ENCODE measurements at places on chromosomes 4 and X.

GRCh38 chr4:8346838-8347605, 77.5 kb downstream of the HTRA3 start:
- peak; percentile 29 for DNase-seq

DNA sequence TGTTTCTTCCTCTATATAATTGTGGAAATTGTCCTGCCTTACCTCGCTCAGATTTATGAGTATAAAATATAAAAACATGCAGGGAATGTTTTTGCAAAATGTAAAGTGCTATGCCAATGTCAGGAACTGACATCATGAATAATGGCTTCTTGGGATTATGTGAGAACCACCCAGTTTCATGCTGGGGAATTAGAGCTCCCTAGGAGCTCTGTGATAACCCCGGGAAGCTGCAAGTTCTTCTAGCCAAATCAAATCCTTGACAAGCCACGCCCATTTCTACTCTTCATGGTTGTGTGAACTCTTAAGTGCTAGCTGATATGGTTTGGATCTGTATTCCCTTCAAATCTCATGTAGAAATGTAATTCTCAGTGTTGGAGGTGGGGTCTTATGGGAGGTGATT, 85.9 kb upstream of the PAK3 start:
- no peak for DNase-seq

GRCh38 chrX:97334850-97335249, 451.1 kb downstream of the RPA4 start:
- DNase-seq, result no peak

GRCh38 chr4:41202820-41203568, 11.3 kb downstream of the APBB2 start:
- no peak for DNase-seq

- DNase-seq, result no peak
These were observed 2252.9 kb upstream of the AGA start for GRCh38 chr4:179695175-179695574.

DNA sequence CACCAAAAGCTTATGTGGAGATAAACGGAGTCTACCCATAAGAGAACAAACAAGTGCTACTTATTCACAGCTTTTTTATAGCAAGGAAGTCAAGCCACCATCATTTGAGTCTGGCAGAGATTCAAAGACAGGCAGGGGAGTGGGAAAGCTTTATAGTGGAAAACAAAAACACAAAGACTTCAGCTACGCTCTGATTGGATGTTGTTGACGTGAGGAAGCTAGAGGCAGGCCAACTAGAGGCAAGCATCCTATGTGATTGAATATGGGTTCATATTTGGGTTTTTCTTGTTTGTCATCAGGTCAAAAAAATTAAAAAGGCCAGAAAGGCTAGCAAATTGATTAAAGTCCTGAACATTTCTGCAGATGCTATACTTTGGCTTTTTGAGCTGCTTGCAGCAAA, 719 bp upstream of the TCEAL4 start:
- no peak for DNase-seq

DNA sequence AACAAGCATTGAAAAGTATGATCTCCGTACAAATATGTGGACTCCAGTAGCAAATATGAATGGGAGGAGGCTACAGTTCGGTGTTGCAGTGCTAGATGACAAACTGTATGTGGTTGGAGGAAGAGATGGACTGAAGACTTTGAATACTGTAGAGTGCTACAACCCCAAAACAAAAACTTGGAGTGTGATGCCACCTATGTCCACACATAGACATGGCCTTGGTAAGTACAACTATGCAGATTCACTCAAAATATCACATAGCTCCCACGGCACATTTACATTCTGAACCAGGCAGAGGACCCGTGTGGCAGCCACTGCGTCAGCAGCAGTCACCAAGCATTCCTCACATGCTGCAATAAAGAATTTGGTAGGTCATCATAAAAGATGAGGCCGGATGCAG, 41.3 kb downstream of the KLHL5 start:
- DNase-seq, result no peak

DNA sequence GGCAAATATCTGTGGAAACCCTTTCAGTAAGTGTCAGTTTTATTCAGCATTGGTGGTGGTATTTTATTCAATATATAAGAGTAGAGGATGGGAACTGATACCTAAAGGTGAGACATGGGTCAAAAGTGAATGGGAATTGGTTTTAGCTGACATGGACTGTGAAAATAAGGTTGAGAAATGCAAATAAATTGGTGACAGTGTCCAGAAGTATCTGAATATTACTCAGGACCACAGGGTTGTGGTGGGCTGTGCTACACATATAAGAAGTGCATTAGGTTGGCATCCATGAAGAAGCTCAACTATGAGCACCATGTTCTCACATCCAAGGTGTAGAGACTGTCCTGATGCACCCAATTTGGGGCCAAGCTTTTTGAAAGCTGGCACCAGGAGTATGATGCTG, 45.0 kb downstream of the ETDC start:
- DNase-seq, result no peak

- no peak for DNase-seq
These were observed 50.8 kb downstream of the ANAPC4 start for GRCh38 chr4:25427871-25428270.

GRCh38 chr4:965048-965765, 8.2 kb downstream of the DGKQ start:
- DNase-seq, result no peak

DNA sequence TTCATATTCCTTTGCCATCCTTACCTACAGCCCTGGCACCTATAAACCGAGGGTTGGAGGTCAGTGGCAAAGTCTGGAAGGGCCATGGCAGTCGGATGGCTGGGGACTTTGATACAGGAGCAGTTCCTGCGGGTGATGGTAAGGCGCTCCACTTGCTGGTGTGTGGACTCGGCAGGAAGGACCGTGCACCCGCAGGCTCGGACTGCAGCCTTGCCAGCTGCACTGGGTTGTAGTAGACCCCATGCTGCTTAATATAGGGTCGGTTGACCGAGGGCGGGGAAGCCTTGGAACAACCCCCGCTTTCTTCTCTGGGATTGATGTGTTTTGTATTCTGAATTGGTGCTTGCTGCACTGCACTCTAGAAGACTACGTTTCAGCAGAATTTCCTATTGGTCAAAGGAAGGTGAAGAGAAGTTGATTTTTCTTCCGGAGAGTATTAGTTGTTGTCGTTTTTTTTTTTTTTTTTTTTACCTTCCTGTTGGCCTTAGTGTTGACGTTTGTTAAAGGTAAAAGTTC, 638 bp downstream of the BLTP1 start:
- peak; percentile 42 for DNase-seq

GRCh38 chr4:1651609-1652008, 32.5 kb downstream of the FAM53A start:
- DNase-seq, result no peak

- DNase-seq, result no peak
These were observed 69.3 kb downstream of the ANKRD17 start for GRCh38 chr4:73189274-73189810.

DNA sequence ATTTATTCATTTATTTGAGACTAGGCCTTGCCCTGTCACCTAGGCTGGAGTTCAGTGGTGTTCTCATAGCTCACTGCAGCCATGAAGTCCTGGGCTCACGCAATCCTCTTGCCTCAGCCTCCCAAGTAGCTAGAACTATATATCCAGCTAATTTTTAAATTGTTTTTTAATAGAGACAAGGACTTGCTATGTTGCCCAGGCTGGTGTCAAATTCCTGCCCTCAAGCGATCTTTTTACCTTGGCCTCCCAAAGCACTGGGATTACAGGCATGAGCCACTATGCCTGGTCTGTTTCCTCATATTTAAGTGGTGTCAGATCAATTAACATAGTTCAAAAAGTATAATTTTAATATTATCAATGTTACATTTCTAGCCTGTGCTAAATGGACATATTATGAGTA, 68.5 kb downstream of the AFF1 start:
- DNase-seq, result no peak

GRCh38 chr4:10140866-10141759, 24.5 kb upstream of the WDR1 start:
- no peak for DNase-seq

GRCh38 chr4:36325499-36325898, 44.1 kb downstream of the DTHD1 start:
- DNase-seq, result no peak

DNA sequence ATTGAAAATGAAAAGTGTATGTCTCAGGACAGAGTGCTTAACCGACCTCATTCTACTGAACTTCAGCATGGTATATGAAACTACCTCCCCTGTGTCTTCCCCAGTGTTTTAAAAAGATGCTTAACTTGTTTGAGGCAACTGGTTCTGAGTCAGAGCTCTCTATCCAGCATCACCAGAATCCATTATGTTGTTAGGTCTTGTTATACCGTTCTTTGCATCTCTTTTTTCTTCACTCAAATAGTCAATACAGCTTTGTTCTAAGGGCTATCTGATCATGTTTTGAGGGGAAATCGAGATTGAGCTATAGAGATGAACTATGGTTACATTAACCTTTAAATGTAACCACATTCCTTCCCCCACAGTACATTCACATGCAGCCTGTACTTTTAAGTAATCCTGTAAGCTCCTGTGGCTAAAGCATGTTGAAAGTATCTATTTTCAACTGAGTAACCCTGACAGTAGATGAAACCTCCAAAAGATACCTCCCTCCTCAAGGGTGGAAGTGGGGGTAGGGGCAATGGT, 514.4 kb downstream of the RPA4 start:
- no peak for DNase-seq

DNA sequence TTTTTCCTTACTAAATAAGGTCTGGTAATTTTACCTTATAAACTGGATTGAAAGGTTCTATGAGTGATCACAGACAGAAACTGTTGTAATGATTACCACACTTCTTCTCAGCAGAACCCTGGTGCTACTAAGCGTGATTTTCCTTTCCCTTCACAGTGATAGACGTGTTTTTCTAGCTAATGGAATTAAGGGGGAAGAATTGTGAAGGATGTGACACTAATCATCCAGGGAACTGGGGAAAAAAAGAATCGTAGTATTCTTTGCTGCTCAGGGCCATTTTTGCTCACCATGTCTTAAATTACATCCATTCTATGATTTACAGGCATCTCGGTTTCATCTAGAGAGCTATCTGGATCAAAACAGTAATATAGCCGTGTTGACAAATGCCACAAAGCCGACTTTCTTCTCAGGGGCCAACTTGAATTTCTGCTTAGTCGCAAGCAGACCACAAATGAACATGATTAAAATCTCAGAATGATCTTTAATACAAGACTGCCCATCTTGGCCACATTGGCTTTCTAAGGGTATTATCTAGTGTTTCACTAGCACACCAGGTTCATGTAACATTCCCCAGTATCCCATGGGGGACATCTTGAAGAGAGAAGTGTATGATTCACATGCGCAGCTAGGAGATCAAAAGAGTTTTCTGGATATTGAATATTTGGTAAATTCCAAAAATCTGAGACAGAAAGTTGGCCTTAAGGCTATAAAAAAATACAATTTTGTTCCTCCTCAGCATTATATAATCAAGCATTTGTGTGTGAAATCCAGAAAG, 154.0 kb downstream of the UGT8 start:
- DNase-seq, result no peak

DNA sequence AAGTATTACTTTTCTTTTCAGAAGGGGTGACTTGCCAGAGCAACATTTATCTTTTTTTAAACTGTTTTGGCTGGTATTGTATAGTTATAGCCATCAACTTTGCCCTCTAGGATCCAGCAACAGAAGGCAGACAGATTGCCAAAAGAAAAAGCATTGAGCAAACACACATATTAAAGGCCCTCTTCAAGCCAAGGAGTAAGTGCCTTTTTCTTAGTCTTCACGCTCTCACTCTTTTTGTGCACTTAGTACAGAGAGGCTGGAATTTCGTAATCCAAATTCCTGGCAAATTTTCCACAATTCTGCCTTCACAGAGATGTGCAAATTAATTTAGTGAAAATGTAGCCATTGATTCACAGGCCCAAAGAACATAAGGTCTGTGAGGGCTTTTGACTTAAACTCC, 253.1 kb upstream of the EDA2R start:
- no peak for DNase-seq

DNA sequence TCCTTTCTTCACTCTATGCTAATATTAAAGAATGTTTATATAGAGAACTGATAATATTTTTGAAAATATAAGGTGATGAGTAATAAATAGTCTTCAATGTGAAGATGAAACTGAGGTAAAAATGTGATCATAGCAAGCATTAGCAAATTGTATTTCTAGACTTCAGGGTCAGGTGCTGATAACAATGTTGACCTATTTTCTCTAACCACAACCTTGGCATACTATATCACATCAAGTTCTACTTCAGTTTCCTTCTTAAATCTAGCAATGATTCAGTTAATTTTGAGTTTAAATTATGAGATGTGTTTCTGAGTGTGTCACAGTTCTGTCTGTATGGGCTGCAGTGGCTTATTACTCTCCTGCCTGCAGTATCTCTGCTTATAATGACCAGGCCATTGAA, 209.4 kb downstream of the RAPGEF2 start:
- no peak for DNase-seq

GRCh38 chr4:92600638-92601037, 296.9 kb downstream of the GRID2 start:
- DNase-seq, result no peak

DNA sequence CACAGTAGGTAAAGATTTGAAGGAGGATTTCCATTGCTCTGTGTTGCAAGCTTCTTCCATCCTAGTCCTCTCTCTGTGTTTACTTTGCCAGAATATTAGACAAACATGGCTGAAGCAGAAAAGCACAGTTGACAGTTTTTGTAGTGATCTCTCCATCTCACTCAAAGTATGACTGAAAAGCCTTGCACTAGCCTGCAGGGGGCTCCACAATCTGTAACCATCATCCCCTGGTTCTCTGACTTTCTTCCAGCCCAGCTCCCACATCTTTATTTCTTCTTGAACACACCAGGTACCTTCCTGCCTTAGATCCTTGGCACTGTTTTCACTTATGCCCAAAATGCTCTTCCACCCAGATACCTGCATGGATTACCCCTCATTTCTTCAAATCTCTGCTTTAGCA, 34.1 kb upstream of the HHIP start:
- DNase-seq, result no peak

DNA sequence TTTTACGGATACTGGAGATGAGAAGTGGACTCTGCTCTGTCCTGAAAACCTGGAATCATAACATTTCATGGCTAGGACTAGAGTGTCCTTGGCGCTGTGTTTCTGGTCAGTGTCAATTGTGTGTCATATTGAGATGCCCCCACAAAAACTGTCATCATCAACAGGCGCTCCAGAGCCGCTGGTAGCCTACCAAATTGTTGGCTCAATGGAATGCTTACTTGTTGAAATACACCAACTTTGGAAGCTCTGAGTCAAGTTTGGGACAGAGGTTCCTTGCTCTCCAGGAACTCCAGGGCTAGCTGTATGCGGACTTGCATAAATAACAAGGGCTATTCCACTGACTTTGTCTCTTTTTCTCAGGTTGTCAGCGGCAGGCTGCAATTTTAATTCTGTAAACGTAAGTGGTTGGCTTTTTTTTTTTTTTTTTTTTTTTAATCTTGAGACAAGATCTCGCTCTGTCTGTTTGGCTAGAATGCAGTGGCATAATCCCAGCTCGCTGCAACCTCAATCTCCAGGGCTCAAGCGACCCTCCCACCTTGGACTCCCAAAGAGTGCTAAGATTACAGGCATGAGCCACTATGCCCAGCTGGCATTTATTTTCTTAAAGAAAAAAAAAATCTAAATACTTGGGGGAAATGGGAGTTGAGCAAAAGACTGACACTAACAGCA, 871 bp upstream of the HPGD start:
- no peak for DNase-seq

- no peak for DNase-seq
These were observed 77.2 kb upstream of the BCOR start for GRCh38 chrX:40174854-40175510.
